CD4-positive, alpha-beta T cell treated with Interleukin-2 at 100 ng/mL for 4 hours (primary cell): ENCODE measurements at places on chromosomes 4 and X.

- peak; percentile 8 for DNase-seq
Measured at GRCh38 chr4:13476915-13477314, 7.2 kb downstream of the RAB28 start.

GRCh38 chrX:149829751-149830191, 48.0 kb downstream of the MAGEA9 start:
- DNase-seq, result peak; percentile 62

DNA sequence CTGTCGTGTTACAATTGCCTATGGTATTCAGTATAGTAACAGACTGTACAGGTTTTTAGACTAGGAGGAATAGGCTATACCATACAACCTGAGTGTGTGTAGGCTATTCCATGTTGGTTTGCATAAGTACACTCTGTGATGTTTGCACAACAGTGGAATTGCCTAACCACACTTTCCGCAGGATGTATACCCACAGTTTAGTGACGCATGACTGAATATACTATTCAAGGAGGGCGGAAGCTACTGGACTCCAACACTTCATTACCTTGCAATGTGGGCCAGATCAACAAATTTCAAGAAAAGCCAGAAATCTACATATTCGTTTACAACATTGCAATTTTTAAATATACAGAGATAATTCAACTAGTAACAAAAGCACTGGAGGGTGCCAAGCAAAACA, 317.2 kb downstream of the PDGFC start:
- no peak for DNase-seq

DNA sequence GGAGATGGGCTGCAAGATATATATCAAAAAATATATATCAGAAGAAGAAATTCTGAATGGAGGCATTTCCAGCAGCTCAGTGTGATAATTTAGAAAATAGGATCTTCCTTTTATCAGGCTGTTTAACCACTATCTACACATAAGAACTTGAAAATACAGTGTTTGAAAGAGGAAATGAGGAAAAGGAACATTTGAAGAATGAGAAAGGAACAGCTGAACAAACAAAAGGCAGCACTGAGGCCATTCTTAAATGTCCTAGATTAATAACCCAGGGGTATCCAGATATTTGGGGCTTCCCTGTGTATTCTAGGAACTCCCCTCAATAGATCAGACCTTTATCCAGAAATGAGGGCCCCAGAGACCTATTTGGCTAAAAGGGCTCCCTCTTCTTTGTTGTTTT, 4.1 kb downstream of the SLC39A8 start:
- DNase-seq, result no peak

- DNase-seq, result peak; percentile 66
Measured at GRCh38 chr4:2469192-2469984, 482 bp downstream of the RNF4 start.

DNA sequence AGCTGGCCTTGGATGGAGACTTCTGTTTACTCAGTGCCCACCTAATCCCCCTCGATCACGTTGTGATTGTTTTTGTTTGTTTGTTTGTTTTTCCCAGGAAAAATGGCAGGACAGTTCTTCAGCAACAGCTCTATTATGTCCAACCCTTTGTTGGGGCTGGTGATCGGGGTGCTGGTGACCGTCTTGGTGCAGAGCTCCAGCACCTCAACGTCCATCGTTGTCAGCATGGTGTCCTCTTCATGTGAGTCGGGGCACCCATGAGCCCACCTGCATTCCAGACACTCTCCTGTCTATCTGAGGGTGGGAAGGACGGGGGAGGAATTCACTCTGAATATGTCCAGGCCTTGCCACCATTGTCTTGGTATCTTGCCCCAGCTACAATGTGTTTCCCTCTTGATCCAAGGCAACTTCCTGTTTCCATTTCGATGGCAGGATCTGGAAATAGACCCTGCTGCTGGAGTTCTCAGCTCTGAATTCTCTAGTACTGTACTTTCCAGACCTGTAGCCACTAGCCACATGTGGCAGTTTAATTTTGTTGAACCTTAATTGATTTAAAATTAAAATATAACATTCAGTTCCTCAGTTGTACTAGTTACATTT, 10.5 kb downstream of the SLC34A2 start:
- DNase-seq, result no peak

DNA sequence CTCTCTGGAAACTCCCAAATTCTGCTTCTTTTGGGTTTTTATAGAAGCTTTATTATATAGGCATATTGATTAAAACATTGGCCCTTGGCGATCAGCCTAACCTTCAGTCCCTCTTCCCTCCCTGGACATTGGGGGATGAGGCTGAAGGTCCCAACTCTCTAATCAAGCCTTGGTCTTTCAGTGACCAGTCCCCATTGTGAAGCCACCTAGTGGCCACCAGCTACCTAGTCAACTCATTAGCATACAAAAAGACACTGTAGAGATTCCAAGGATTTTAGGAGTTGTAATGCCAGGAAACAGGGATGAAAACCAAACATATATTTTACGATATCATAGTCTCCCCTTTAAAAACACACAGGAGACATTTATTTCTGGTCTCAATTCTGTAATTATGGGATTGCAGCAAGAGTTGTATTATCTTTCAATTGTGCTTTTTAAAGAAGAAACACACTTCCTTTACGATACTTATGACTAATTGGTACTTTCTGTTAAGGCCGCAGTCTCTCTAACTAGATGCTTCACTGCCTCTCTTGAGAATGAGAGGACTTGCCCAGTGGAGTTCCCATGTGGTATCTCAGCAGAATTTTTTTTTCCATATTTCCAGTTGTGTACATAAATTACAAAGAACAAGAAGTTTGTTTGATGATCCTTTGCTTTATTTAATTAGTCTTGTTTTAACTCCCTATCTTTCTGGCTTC, 58.2 kb downstream of the WDR17 start:
- no peak for DNase-seq

- DNase-seq, result no peak
Measured at GRCh38 chrX:9182041-9182440, 148.1 kb upstream of the FAM9B start.

- DNase-seq, result no peak
Measured at GRCh38 chrX:77440330-77440729, 6.9 kb upstream of the FGF16 start.

DNA sequence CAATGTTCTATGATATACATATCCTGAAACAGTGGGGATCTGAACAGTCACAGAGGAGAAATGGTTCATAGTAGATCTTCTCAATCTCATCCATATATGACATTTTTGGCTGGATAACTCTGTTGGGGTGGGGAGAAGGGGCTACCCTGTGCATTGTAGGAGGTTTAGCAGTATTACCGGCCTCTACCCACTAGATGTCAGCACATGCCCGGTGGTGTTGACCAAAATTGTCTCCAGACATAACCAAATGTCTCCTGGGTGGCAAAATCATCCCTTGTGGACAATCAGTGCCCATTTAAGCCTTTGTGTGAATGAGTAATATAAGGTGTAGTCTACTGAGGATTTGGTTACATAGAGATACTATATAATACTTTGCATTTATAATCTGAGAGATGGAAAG, 89.9 kb downstream of the PLS3 start:
- DNase-seq, result no peak

- DNase-seq, result no peak
Measured at GRCh38 chr4:7104366-7105031, 36.6 kb upstream of the GRPEL1 start.

DNA sequence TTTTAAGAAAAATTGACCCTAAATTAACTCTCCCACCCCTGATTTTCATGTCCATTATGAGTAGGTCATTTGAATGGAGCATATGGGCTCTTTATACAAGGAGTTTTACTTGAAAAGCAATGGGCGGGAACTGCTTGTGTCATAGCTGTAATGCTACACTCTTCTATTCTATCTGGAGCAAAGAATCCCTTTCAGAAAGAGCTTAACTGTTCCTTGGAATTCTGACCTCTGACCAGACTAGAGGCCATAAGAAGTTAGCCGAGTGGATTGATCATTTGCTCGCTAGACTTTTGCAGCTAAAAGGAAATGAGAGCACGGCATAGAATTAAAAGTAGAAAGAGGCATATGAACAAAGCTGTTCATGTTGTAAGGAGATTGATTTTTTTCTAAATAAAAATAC, 79.1 kb downstream of the DOCK11 start:
- DNase-seq, result no peak

GRCh38 chr4:106273831-106274230, 42.2 kb downstream of the TBCK start:
- no peak for DNase-seq

DNA sequence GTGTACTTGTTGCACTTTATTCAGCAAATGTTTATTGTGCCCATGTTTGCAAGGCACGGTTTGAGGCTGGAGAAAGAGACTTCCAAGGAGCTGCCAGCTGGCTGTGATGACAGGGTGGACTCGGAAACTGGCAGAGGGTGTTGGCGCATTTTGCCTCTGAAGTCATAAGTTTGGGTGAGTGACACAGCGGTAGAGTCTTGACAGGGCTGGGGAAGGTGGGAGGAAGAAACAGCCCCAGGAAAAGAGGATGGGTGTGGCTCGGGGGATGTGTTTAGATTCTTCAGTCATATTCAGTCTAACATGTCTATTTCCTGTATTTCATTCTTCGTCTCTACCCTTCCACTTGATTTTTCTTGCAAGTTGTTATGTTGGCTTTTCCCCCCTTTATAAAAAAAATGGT, 77.0 kb upstream of the STOX2 start:
- DNase-seq, result no peak

DNA sequence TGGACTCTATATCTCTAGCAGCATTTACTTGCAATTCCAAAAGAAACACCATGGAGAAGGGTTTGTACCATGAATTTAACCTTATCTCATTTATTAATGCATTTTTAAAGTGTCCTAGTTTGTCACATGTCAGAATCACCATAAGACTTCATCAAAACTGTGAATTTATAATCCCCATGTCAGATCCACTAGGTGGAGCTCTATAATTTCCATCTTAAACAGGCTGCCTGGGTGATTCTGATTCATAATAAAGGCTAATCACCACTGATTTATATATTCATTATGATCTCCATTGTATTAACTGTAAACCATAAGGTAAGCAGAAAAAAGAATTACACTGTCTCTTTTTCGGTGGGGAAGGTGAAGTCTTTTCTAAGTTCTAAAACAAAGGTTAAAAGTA, 4.0 kb downstream of the TCEAL2 start:
- peak; percentile 1 for DNase-seq

- DNase-seq, result no peak
Measured at GRCh38 chr4:118268780-118269179, 84.0 kb downstream of the PRSS12 start.

DNA sequence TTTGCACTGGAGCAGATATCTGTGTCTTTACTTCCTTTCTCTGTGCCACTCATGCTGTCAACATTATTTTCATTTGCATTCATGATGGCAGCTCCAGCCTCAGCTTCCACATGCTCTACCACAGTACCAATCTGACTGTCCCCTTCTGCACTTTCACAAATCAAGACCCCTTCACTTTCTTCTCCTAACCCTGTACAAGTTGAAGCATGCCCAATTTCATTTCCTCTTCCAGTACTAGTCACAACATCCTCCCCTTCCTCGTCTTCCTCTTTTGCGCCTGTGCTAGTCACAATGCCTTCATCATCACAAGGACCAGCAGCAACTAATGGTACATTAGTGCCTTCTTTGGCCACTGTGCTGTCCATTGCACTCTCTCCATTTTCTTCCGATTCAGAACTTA, 26.5 kb downstream of the BOD1L1 start:
- DNase-seq, result no peak

- DNase-seq, result no peak
Measured at GRCh38 chr4:26048950-26049349, 134.9 kb downstream of the SMIM20 start.

GRCh38 chrX:78283511-78283910, 43.9 kb downstream of the CYSLTR1 start:
- no peak for DNase-seq

GRCh38 chrX:17922303-17922702, 61.2 kb upstream of the RAI2 start:
- DNase-seq, result no peak

DNA sequence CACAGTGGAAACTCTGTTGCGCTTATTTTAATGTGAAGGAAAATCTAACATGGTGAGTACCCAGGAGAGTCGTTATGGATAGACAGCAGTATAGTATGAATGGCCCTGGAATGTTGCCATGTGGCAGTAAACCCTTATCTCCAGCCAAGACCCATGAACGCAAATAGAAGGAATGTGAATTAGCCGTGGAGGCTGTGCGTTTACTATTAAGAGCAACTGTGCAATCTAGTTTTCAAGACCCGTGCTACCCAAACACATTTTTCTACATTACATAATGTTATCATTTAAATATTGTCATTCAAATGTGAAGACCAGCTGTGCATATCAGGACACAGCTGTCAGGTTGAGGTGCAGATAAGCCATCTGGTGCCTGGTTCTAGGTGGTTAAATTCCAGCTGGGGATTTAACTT, 13.3 kb upstream of the AGA start:
- no peak for DNase-seq

DNA sequence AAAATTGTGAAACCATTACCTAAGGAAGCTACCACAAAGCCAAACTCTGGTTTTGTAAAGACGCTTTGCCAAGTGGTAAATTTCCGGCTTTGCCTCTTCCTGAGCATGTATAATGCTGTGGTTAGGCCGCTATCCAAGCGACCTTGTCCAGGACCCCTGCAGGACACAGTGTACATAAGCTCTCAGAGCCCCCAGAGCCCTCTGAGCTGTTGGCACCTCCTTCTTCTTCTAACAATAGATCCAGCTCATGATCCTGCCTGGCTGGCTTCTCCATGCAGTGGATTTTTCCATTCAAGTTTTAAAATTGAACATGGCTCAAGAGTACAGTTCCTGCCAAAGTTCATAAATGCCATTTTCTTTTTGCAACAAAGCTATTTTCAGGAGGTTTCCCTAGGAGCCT, 326.7 kb downstream of the MAPK10 start:
- DNase-seq, result no peak

DNA sequence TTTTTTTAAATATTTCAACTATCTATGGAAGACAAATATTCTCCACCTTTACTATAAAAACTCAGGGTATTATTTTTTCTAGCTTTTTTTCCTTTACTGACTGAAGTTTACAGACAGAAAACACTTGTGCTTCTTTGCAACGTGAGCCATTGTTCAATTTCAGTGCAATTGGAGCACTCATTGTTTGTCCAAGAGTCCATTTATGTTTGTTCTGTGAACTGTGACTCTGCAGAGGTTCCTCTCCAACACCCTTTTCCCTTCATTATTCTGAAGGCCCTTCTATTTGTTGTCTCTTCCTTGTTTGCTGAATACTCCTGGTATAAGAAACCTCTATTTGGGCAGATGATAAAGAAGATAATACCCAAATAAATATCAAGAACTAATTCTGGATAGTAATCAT, 37.4 kb downstream of the DAPP1 start:
- no peak for DNase-seq

GRCh38 chr4:74109116-74109869, 10.3 kb upstream of the CXCL2 start:
- DNase-seq, result no peak
